Activated T-helper 17 cell treated with anti-CD3 and anti-CD28 coated beads, Interleukin-2, amount 50 U/mL, for 72 hours (primary cell): ENCODE measurements at places on chromosomes 2 and 18.

GRCh38 chr2:149224543-149224942 lies 105.8 kb upstream of the LYPD6 start:
- no peak for ATAC-seq
- no peaks in the 10 kb centered on the region for H3K36me3 ChIP-seq
- H3K4me1 ChIP-seq: no peaks in the 10 kb centered on the region
- H3K27me3 ChIP-seq: peaks cover 21% of the 10 kb centered on the region
- H3K4me3 ChIP-seq: no peak overlapping the region
- H3K27ac ChIP-seq: no peak overlapping the region

GRCh38 chr2:48200620-48201293 lies 294.5 kb upstream of the FBXO11 start:
- H3K27ac ChIP-seq: no peak overlapping the region
- H3K4me1 ChIP-seq: peaks cover 4% of the 10 kb centered on the region
- no peaks in the 10 kb centered on the region for H3K27me3 ChIP-seq
- no peak for ATAC-seq
- H3K36me3 ChIP-seq: no peaks in the 10 kb centered on the region

DNA sequence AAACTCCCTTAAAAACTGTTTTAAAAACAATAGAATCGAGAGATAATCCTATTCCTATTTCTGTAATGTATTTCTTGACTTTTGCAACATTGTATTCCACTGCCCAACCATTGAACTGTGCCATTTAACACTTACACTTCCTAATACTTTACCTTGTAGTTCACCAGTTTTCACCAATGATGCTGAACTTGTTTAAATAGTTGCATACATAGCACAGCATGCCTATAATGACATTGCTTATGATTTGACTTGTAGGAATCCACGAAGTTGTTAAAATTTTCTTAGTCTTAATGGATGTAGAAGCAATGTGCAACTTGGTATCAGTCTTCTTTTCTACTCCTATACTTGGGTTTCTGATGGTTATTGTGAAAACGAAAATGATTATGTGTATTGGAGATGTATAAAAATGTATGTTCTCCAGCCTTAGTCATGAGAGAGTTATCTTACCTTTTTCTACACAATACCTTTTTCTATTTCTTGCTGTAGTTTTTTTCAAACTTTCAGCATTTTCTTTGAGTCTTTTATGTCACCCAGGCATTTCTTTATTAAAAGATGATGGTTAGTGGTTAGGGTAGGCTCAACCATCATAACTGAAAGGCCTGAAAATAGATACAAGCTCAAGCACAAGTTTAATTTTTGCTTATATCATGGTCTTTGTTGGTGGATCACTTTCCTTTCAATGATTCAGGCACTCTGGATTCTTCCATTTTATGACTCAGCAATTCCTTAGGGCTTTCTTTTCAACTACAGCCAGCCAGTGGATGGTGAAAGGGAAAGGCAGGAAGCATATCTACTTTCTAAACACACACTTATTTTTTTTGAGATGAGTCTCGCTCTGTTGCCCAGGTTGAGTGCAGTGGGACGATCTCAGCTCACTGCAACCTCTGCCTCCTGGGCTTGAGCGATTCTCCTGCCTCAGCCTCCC lies 9.4 kb downstream of the GPD2 start:
- ATAC-seq: no peak
- peaks cover 8% of the 10 kb centered on the region for H3K4me1 ChIP-seq
- H3K27me3 ChIP-seq: no peaks in the 10 kb centered on the region
- peaks cover 17% of the 10 kb centered on the region for H3K36me3 ChIP-seq
- H3K27ac ChIP-seq: no peak overlapping the region

- no peak overlapping the region for H3K4me3 ChIP-seq
- H3K4me1 ChIP-seq: no peaks in the 10 kb centered on the region
- no peak for ATAC-seq
- no peaks in the 10 kb centered on the region for H3K36me3 ChIP-seq
- no peak overlapping the region for H3K27ac ChIP-seq
Measured at GRCh38 chr2:85468704-85469349, 50.3 kb downstream of the SH2D6 start.
